Fibroblast of skin of back (primary cell): ENCODE measurements at places on chromosomes 3 and 15.

- no peak for DNase-seq
Measured at GRCh38 chr3:169781209-169781855, 8.1 kb downstream of the MYNN start.

- DNase-seq: no peak
Measured at GRCh38 chr15:60120100-60120499, 116.0 kb downstream of the FOXB1 start.

DNA sequence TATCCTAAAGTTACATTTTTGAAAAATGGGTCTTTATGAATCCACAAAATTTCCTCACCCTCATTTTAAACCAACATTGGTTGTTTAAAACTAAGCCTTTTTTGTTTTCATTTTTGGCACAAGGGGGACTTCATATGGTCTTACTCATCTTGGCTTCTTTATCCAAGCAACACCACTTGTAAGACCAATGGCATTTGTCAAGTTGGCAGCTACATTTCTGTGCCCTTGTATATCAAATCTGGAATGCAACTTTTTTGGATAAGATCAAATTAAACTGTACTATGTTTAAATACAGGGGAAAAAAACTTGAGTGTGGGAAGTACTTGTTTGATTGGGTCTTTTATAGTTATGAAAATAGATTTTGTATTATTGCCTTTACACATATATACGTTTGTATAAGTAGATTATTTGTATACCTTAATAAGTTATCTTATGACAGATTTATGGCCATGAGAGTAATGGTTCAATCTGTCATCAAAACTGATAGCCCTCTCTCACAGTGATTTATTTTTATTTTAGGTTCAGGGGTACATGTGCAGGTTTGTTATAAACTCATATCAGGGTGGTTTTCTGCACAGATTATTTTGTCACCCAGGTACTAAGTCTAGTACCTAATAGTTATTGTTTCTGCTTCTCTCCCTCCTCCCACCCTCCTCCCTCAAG, 43.4 kb downstream of the GPR160 start:
- peak; percentile 58 for DNase-seq

- no peak for DNase-seq
Measured at GRCh38 chr3:109863701-109864100, 526.4 kb upstream of the DPPA4 start.

DNA sequence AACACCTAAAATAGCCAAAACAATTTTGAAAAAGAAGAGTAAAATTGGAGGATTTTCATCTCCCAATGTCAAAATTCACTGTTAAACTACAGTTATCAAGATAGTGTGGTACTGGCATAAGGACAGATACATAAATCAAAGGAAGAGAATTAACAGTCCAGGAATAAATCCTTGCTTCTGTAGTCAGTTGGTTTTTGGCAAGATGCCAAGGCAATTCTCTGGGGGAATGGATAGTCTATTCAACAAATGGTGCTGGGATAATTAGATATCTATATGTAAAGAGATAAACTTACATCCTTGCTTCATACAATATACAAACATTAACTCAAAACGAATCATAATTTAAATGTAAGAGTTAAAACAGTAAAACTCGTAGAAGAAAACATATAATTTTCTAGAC, 57.9 kb upstream of the SELENOK start:
- DNase-seq: no peak

DNA sequence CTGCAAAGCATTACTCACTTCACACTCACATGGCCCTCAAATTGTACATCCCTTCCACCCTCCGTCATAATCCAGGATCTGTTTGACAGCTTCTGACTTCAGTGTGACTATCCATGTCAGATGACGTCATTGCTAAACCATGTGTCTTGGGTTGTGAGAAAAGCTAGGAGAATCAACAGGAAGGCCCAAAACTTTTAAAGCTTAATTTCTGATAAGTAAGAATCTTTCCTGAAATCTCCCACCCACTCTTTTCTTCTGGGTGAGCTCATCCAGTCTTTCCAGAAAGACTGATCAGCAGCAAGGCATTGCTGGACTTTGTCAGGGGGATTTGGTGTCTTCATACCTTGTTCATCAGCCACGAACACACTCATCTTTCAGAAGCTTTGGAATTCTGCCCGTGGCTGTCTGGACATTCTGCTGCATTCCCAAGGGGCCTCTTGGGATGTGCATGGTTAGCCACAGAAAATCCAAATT, 11.5 kb upstream of the LMCD1 start:
- peak; percentile 99 for DNase-seq

DNA sequence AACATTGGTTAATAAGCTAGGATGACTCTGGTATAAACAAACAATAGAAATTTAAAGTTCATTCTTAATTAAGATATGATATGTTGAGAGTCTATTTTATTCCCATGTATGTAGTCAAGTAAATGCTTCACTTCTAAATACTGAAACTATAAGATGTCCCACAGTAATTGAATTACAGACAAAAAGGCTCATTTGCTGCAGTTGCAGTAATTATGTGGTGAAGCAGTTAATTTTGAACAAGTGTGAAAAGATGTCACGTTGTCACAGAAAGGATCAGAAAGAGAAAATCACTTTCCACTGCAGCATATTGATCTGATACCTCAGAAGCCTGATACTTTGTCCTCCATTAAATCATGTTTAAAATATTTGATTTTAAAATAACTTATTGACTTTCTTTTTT, 159.8 kb downstream of the BBX start:
- DNase-seq: no peak
